Stimulated activated CD4-positive, alpha-beta T cell treated with anti-CD3 and anti-CD28 coated beads, Interleukin-2, amount 100 ng/mL, for 4 hours (primary cell): ENCODE measurements at places on chromosomes 2 and 18.

- no peak for DNase-seq
Measured at GRCh38 chr18:56224669-56225561, 413.5 kb downstream of the TXNL1 start.

- no peak for DNase-seq
Measured at GRCh38 chr2:216589791-216590190, 43.4 kb upstream of the IGFBP2 start.

DNA sequence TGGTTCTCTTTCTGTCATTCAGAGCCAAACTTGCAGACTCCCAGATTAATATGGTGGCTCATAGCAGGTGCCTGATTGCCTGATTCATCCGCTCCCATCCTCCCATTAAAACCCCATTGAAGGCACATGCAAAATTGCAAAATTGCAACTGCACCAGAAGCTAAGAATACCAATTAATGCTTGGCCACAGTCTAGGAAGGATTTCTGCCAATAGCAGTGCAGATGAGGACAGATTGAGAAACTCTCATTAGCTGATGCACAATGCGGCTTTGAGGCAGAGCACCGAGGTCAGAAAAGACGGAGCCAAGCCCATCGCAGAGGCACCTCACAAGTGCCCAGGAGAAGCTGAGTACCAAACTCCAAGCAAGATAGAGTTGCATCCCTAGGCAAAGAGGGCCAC lies 172.8 kb downstream of the ARL4C start:
- DNase-seq = no peak

- DNase-seq = no peak
Measured at GRCh38 chr2:126793885-126794613, 104.6 kb upstream of the TEX51 start.

- no peak for DNase-seq
Measured at GRCh38 chr2:85168942-85169341, 35.8 kb downstream of the TCF7L1 start.

DNA sequence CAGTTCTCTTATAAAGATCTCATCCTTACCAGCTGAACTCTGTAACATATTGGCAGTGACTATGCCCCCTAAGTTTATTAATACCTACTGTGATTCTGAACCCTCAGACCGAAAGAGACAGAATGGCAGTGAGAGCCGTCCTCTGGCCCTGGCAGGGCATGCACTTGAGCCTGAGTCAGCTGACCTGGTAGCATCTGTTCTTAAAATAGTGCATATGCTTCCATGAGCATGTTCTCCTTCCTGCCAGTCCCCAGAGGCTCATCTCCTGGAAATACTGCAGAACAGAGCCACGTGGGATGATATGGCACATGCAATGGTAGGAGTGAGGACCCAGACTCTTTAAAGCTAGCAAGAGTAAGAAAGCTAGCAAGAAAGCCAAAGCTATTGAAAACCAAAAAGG lies 59.0 kb downstream of the RASGRP3 start:
- DNase-seq = no peak

- DNase-seq = no peak
Measured at GRCh38 chr2:233451950-233452349, 97.7 kb downstream of the DGKD start.

GRCh38 chr18:34549367-34549766 lies 160.7 kb upstream of the DTNA start:
- DNase-seq = no peak

GRCh38 chr2:241316825-241317224 lies 1.1 kb downstream of the SEPTIN2 start:
- DNase-seq = no peak

DNA sequence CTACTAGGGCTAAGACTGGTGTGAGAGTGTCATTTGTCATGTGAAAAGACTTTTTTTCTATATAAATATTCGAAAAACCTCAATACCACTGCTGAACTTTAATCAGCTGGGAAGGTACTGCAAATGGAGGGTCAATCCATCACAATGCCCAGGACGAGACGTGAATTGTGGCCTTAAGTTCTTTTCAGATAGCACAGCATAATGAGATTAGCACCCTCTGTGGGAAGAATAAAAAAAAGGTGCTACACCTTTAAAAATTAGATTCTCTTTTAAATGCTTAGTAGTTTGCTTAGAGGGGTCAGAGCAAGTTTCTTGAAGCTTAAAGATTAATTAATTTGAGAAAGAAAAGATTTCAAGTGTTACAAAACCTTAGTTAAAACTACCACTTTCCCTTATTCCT lies 5.6 kb downstream of the LRRTM1 start:
- no peak for DNase-seq

DNA sequence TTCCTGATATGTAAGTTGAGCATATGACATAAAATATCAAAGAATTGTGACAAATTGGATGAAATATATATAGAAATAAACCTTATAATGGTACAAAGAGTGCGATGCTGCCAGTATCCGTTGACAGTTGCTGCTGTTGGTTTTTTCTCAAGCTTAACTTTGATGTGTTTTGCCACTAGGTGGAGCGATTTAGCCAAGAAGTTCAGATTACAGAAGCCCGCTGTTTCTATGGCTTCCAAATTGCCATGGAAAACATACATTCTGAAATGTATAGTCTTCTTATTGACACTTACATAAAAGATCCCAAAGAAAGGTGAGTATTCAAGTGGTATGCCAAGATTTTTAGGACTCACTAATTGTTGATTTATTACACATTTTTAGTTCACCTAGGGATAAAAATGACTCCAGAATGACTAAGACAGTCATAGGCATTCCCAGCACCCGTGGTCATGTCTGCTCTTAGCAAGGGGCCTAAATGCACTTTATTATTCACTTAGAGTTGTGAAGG lies 2.1 kb downstream of the RRM2 start:
- peak; percentile 45 for DNase-seq

- no peak for DNase-seq
Measured at GRCh38 chr2:63899639-63900038, 57.9 kb downstream of the UGP2 start.

DNA sequence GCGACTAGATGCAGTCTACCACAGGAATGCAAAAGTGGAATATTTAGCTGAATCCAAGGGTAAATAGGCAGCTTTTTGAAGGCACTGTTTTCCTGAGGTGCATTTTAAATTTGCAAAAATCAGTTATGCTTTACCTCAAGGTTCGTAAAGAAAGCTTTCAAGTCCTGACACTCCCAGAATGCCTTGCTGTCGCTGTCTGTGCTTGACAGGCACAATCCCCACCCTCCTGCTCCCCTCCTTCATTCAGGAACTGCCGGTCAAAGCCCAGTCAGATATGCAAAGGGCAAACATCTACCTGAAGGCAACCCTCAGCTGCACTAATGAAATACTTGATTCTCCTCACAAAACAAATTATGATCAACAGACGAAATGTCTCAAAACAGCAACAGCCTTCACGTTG lies 97.4 kb upstream of the DDX18 start:
- no peak for DNase-seq

GRCh38 chr2:3595985-3596384 lies 1.1 kb downstream of the COLEC11 start:
- DNase-seq = no peak

GRCh38 chr2:233408366-233409285 lies 54.3 kb downstream of the DGKD start:
- no peak for DNase-seq

- DNase-seq = no peak
Measured at GRCh38 chr2:193966590-193966989, 1690.4 kb upstream of the SLC39A10 start.

- DNase-seq = no peak
Measured at GRCh38 chr2:216601632-216602409, 31.4 kb upstream of the IGFBP2 start.

GRCh38 chr2:236143811-236144210 lies 24.4 kb downstream of the GBX2 start:
- DNase-seq = no peak

DNA sequence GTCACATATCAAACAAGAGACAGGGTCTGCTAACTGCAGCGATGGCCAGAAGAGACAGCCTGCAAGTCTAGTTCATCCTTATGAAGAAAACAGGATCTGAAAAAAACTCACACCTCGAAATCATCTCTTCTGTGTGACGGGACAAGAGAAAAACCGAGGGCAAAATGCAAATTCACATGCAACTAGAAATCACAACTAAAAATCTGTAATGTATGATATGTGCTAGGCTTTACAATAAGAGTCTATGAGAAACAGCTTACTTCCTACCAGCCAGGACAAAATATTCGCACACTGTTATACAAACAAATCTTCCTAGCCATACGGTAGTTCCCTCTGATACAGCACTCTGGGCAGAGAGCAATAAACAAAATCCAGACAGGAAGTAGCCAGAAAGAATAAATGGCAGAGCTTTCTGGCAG lies 48.8 kb downstream of the ANKRD44 start:
- DNase-seq = no peak

- DNase-seq = no peak
Measured at GRCh38 chr2:29742656-29743055, 178.7 kb downstream of the ALK start.

- DNase-seq = no peak
Measured at GRCh38 chr2:239895116-239895515, 130.0 kb downstream of the NDUFA10 start.

- no peak for DNase-seq
Measured at GRCh38 chr2:154133823-154134222, 262.1 kb downstream of the GALNT13 start.

DNA sequence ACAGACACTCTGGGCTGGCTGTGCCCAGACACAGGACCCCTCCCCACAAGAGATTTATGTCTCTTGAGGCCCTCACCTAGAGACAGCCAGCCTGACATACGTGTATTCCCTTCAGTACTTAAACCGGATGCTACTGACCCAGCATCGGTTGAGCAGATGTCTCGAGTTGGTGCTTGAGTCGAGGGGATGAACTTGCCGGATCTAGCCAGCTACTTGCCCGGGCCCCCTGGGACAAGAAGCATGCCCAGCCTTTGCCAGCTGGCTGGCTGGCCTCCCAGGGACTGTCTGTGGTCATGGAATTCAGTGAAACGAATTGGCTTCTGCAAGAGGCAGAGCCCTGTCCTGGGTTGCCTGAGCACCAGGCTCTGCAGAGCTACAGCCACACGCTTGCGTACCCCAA lies 36.0 kb downstream of the DNMT3A start:
- no peak for DNase-seq

GRCh38 chr18:44325903-44326635 lies 354.6 kb upstream of the SETBP1 start:
- DNase-seq = no peak

DNA sequence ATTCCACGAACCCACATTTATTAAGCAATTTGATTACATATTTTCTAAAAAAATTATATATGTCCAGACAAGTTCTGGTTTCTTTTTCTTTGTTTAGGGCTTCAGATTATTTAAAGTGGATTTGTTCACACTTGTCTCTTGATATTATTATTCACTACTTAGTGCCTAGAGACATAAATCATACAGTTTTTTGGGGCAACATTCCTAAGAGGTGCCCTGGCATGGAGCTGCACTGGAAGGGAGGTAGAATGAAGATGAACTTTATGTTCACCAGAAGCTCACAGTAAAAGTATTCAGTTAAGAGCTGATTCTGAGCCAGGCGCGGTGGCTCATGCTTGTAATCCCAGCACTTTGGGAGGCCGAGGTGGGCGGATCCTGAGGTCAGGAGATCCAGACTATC lies 762.7 kb upstream of the TMEFF2 start:
- DNase-seq = no peak
